KBM-7 (cell line): ENCODE measurements at places on chromosomes 7 and 10.

- no peak for DNase-seq
Measured at GRCh38 chr10:117863771-117864170, 183.0 kb downstream of the RAB11FIP2 start.

DNA sequence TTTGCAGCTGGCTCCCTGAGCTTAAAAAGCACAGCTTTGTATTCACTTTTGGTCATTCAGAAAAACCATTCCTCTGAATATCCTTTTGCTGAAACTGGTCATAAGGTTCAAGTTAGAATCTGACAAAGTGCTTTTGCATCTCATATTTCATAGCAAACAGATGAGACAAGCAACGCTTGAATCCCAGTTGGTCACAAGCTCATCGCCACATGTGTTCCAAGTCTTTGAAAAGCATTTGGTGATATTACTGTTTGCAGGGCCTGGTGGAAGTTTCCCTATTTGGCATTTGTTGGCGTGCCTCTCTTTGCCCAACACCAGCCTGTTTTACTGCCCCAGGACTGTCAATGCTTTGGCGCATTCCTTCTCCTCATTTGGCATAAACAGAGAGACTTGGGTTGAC lies 10.3 kb downstream of the TACC2 start:
- DNase-seq: no peak

GRCh38 chr10:94003488-94003887 lies 9.8 kb downstream of the PLCE1 start:
- no peak for DNase-seq

GRCh38 chr7:75867390-75867717 lies 11.5 kb upstream of the RHBDD2 start:
- DNase-seq: no peak

DNA sequence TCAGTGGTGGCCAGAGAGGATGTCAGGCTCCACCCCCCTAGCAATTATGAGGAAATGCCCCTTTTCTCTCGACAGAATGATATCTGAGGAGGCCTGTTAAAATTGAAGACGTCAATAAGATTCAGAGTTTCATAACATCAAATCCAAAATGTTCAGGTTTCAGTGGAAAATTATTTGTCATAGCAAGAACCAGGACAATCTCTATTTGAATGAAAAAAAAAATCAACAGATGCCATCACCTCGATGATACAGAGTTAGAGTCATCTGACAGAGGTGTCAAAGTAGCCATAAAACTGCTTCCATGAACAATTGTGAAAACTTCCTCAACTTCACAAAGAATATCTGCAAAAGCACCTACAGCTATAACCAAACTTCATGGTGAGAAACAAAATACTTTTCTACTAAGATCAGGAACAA lies 7.7 kb downstream of the TMEM273 start:
- no peak for DNase-seq
